ENCODE measurements at places on chromosomes 11 and 22.

DNA sequence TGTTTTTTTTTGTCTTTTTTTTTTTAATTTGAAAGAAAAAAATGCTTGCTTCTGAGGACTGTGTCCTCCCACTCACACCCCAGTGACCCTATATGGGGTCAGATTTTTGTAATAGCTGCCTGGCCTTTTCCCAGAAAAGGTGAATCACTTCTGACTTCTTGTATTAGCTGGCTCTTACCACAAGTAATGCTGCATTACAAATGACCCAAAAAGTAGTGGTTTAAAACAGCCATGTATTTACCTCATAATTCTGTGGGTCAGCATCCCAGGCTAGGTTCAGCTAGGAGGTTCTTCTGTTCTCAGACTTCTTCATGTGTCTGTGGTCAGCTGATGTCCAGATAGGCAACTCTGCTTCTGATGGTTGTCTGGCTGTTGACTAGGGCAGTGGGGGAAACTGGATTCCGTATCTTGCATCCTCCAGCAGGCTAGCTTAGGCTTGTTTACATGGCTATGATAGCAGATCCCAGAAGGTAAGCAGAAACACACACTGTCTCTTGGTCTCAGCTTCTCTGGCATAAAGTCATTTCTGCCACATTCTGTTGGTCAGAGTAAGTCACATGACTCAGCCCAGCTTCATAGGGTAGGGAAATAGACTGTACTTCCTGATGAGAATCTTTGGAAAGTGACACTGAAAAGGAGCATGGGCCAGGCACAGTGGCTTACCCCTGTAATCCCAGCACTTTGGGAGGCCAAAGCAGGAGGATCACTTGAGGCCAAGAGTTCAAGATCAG is 19.5 kb downstream of the LHFPL7 start:
- DNase-seq, result no peak

DNA sequence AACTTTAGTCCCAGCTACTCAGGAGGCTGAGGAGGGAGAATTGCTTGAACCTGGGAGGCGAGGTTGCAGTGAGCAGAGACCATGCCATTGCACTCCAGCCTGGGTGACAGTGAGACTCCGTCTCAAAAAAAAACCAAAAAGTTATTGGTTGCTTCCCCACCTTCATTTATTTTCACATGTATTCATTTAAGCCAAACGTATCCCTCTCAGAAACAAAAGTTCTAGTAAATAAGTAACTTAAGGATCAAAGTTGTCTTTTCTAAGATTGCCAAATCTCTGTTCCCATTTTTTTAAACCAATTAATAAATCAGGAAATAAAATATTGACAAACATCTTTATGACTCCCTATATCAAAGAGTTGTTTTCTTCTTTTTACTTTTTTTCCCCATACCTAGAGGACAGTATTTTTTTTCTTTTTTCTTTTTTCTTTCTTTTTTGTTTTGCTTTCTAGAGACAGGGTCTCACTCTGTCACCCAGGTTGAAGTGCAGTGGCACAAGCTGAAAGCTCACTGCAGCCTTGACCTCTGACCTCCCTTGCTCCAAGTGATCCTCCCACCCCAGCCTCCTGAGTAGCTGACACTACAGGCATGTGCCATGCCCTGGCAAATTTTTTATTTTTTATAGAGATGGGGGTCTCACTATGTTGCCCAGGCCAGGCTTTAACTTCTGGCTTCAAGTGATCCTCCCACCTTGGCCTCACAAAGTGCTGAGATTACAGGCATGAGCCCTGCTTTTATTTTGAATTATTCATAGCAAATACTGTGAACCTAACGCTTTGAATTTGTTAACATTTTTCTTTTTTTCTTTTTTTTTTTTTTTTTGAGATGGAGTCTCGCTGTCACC is 11.4 kb downstream of the ZFTA start:
- DNase-seq, result no peak

DNA sequence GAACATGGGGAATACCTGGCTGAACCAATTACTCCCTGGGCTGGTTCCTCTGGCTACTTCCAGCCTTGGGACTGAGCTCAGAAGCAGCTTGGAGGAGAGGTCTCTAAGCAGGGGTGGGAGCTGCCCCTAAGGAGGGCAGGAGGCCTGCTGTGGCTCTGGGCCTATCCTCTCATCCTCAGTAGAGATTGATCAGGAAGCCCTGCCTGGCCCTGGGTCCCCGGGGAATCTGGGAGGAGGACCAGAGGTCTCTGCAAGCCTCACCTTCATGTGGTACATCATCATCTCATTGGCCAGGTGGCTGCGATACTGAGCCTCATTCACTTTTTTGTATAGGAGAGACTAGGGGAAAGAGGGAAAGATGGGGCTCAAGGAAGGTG is 91.1 kb downstream of the PDE2A start:
- DNase-seq, result no peak

GRCh38 chr11:44868455-44869421 is 81.9 kb downstream of the TP53I11 start:
- no peak for DNase-seq

- no peak for DNase-seq
These were observed 112.7 kb downstream of the FCHSD2 start for GRCh38 chr11:73029403-73029802.

DNA sequence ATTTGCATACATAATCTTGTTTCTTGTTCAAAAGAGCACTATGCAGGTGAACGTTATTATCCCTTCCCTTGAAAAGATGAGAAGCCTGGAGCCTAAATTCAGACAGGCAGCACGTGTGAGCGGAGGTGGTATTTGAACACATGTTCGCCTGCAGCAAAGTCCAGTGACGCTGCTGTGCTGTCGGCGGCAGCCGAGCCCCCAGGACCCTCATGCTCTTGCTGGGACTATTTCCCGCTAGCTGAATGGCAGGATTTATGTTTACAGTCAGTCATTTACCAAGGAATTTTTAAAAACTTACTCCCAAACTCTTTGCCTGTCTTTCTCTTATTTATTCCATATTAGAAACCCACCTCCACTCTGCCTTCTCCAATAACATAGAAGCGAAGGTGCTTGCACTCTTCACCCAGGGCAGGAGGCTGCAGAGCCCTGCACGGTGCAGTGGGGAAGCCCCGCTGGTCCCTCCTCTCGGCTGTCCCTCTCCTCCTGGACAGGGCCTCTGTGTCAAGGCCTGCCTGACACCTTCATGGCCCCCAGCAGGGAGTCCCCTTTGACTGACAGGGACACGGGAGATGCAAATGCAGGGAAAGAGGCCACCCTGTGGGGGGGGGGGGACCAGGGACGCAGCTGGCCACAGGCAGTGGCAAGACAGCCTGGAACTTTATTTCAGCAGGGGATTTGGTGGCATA is 528.5 kb upstream of the B3GAT1 start:
- DNase-seq, result no peak

DNA sequence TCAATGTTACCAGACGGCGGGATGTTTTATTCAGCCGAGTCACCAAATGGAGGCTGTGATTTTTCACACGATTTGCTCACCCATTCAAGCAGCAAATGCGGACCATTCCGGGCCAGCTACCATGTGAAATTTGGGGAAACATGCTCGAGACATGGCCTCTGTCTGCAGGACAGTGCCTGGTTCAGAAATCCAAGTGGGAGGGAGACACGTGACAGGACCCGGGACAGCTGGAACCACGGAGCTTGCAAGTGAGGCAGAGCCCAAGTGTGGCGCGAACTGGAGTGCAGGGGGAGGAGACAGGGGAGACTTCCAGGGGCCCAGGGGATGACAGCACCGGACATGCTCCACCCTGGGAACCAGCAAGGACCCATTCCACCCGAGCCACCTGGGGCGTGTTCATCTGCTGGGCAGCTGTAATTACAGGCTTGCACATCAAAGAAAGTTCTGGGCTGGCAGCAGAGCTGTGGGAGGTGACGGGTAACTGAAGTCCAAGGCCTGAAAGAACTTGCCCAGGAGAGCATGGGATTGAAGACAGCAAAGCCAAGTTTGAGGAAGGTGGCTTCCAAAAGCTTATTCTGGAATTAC is 16.5 kb downstream of the CERK start:
- DNase-seq, result no peak

DNA sequence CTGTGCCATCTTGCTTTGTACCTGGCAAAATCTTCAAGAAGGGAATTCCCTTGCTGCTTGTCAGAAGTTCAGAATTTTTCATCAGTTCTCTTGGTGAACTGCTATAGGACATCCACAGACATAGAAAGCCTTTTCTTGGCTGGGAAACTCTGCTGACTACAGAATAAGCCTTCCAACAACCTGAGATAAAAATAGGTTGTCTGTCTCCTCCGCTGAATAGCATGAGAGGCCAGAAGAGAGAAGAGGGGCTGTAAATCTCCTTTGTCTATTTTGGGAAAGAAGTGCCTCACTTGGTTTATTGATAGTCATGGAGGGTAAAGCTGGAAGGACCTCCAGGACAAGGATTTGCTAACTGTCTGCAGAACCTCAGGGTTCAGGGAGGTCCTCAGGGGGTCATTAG is 48.2 kb downstream of the C11orf91 start:
- no peak for DNase-seq

DNA sequence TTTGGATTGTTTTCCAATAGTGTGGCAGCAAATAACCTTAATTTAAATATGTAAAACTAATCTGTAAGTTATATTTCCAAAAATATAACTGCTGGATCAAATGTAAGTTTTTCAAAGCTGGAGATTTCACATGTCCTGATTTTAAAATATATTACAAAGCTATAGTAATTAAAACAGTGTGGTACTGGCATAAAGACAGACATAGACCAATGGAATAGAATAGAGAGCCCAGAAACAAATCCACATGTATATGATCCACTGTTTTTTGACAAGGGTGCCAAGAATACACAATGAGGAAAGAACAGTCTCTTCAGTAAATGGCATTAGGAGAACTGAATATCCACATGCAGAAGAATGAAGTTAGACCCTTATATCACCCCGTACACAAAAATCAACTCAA is 4.0 kb downstream of the OR4X2 start:
- no peak for DNase-seq

DNA sequence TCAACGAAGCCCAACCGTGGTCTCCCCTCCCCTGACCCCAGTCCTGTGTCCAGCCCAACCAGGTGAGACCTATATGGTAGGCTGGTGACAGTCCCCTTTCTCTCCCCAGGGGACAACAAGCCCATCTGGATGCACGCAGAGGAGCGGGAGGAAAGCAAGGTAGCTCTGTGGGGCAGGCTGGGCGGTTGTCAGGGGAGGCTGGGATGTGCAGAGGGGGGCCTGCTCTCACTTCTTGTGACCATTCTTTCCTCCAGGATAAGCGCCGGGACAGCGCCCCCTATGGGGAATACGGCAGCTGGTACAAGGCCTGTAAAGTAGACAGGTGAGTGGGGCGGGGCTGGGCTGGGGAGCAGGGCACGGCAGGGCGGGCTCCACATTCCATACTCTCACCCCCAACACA is 3.5 kb upstream of the RAB1B start:
- no peak for DNase-seq

DNA sequence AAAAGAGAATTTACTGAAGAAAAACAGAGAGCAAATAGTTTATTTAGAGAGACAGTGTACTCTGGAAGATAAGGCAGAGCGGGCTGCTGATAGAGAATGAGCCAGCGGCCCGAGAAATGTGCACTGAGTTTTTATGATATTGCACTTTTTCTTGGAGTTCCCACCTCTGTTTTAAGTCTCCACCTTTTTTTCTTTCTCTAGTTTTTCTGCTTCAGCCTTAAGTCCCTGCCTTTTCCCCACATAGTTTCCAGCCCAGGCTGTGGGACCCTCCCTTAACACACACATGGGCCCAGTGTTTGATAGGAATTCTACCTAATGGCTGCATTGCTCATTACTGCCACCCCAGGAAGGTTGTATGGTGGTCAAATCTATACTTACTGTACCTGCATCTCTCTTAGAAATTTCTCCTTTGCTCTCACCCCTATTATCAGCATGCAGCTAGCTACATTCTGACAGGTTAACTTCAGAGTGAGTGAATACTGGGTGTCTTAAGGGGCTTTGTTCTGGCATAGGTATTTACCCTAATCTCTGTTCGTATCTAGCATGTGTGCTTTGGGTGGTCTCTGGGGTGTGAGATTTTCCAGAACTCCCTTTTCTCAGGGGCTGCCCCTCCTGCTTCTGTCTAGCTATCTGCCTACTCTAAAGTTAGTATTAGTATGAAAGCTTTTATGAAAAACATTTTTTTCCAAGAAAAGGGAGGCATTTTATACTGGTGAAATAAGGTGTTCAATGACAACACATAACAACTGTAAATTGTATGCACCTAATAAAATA is 127.3 kb upstream of the TOP3B start:
- no peak for DNase-seq

GRCh38 chr11:9973921-9974320 is 310.0 kb downstream of the SWAP70 start:
- DNase-seq, result no peak

- DNase-seq, result peak; percentile 51
These were observed 1.8 kb upstream of the TIGD3 start for GRCh38 chr11:65352783-65353182.

DNA sequence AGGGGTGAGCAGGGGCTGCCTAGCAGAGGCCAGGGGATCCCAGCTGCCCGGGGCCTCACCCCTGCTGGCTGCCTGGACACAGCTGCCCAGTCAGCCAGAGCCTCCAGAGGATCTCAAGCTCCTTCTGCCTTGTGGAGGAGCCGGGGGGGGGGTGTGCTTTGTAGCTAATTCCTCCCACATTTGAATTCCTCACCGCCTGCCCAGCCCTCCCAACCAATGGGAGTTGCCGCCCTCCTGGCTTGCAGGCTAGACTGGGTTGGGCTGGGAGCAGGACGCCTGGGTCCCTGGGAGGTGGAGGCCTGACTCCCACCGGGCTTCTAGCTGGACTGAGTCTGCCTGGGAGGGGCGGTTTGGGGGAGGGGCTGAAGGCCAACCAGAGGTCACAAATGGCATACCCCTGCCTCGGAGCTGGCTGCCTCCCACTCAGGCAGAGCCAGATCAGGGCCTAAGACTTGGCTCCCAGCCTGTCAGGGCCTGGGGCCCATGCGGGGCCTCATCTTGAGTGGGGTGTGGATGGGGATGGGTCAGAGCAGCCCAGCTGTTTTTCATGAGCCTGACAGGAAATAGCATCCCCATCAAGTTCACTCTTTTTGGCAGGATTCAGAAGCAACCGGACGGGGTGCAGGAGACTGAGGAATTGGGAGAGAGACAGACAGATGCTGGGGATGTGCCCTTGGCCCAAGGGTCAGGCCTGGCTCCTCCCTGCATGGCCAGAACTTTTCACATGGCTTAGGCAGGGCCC is 29.2 kb upstream of the PDE2A start:
- DNase-seq, result no peak

GRCh38 chr11:31820438-31820818 is 9.3 kb upstream of the PAX6 start:
- no peak for DNase-seq

- DNase-seq, result no peak
These were observed 29.2 kb downstream of the HSD17B12 start for GRCh38 chr11:43709689-43710088.

GRCh38 chr11:2477254-2477653 is 32.4 kb downstream of the KCNQ1 start:
- DNase-seq, result no peak

Data from KBM-7 (cell line).